Stomach (tissue), 19 donors: ENCODE measurements at places on chromosomes 5 and 9.
A peak's percentile ranks its signal among the peaks of the same experiment; 100 is the strongest.

DNA sequence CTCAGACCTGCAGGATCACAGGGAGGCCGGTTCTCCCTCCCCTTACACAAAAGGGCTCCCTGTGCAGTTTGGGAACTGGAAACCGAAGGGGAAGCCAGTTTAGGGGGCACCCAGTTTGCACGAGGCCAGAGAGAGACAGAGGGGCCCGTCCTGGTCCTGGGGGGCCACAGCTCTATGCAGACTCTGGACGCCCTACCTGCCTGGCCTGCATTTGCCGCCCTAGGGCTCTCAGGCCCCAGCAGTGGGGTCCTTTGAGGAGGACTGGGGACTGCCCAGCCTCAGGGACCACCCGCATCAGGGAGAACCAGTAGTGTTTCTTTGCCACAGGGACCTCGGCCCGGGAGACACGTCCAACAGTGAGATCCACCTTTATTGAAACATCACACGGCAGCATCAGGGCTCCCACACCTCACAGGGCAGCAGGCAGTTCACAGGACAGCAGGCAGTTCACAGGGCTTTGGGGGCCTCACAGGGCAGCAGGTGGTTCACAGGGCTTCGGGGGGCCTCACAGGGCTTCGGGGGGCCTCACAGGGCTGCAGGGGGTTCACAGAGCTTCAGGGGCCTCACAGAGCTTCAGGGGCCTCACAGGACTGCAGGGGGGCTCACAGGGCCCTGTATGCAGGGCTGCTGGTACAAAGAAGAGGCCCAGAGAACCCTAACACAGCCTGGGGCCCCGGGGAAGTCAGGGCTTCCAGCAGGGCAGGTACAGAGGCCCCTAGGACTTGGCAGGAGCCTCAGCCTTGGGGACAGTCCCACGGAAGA is 648 bp upstream of the NSMF start:
- DNase-seq = no peak

DNA sequence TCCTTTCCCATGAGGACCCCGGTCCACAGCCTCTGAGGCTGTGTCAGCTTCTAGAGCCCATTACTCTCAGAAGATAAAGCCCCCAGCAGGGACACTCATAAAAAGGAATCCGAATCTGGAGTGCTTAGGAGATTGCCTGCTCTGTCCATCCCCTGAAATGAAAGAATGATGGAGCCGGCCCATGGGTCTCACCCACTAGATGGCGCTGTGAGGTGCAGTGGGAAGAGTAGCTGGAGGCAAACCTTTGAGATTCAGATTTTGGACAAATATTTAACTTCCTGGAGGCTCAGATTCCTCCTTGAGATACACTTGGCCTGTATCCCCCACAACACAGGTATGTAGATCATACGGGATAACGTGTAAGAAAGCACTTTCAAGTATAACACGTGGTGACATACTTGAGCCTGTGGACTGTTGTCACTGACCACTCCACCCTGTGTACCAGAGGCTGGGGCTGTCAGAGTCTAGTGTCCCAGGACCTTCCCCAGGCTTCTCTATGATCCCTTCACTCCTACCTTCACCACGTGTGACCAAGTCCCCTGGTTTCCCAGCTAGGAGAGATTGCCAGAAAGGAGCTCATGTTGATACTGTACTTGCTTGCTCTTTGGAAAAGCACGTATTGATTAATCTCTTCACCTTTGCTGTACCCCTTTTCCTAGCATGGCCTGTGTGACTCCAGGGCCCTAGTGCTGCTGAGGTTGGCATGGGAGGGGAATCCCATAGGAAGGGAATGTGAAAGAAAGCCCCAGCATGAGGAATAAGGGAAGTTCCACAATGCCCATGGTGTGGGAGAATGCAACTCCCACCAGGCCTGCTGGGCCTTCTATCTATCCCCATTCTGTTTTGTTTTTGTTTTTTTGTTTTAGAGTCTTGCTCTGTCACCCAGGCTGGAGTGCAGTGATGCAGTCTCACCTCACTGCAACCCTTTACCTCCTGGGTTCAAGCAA is 32.1 kb downstream of the TRMO start:
- no peak for DNase-seq

- peak; percentile 5 for DNase-seq
Observed at GRCh38 chr5:12016159-12016746, 112.0 kb upstream of the CTNND2 start.

- DNase-seq = no peak
Observed at GRCh38 chr5:142811866-142812557, 41.8 kb downstream of the ARHGAP26 start.

GRCh38 chr9:114643001-114643400 is 14.6 kb downstream of the TEX53 start:
- no peak for DNase-seq

DNA sequence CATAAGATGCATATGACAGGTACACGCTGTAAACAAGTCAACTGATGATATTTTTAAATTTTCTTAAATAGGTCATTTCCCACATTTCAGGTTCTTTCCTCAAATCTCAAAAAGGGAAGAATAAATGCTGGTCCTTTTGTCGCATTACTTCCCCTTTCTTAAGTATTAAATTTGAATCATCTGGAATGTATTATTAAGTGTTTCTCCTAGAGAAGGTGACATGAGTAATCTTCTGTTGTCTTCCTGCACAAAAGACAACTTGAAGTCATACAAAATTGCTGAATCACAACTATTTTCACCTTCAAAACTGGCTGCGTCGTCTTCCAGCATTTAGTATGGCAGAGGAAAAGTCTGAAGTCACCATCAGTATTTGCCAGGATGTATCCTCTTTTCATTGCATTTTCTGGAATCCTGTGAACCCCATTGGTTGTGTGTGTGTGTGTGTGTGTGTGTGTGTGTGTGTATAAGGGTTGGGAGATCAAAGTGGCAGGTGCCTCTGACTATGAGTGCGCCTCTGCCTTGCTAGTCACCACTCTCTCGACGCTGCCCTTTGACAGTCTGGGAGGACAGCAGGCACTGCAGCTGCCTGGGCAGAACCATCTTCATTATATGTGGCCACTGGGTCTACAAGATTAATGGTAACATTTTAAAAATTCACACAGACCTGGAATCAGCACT is 86.9 kb downstream of the MVB12B start:
- DNase-seq = no peak

DNA sequence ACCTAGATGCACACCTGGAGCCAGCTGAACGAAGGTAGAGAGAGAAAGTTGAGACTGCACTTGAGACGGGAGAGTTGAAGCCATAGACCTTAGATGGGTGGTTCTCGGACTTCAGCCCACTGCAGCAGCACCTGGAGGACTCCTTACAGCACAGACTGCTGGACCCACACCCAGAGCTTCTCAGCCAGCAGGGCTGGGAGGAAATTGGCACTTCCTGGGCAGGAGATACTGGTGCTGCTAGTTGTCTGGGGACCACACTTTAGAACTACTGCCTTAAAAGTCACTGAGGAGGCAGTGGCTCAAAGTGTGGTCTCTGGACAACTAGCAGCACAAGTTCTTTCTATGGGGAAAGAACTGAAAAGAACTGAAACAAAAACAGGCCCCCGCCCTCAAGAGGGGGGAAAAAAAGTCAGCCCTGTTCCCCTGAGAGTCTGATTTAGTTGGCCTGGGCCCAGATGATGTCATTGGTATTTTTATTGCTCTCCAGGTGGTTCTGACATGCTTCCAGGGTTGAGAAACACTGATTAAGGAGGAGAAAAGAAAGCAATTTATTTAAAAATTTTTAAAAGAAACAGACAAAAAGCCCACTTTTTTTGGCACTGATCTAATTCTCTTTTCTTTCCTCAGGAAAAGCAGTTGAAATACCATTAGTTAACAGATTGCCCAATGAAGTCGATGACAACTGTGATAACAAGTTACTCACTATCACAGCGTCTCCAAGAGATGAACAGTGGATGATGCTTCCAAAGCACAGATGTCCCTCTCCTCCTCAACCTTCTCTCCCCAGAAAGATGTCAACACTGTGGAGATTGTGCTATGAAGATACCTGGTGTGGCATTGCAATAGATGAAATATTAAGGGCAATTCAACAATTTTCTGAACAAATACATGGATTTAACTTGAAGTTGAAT is 73.6 kb upstream of the ADAMTS16 start:
- no peak for DNase-seq

GRCh38 chr9:109193974-109194556 is 27.0 kb upstream of the FRRS1L start:
- DNase-seq = no peak

GRCh38 chr9:35746583-35746982 is 2.4 kb downstream of the GBA2 start:
- DNase-seq = no peak

- no peak for DNase-seq
Observed at GRCh38 chr9:18692268-18692667, 218.3 kb downstream of the ADAMTSL1 start.

DNA sequence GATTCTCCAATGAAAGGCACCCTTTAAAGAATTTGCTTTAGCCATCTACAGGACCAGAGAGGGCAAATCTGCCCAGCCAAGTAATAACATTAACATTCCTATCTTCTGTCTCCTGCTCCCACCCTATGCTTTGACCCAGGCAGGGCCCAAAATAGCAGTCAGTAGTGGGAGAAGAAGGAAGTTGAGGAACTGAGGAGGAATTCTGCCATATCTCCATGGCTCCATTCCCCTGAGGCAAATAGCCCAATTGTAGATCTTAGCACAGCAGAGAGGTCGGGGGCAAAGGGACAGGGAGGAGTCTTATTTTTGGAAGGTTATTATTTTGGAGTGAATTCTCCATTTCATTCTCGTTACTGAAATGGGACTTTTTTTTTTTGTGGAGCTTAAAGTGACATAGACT is 111.1 kb upstream of the IFNK start:
- DNase-seq = no peak

- DNase-seq = no peak
Observed at GRCh38 chr5:36877667-36878391, 1.3 kb downstream of the NIPBL start.

- no peak for DNase-seq
Observed at GRCh38 chr5:95460665-95461064, 69.5 kb downstream of the FAM81B start.

GRCh38 chr9:4603830-4604229 is 58.3 kb upstream of the PLPP6 start:
- DNase-seq = no peak

DNA sequence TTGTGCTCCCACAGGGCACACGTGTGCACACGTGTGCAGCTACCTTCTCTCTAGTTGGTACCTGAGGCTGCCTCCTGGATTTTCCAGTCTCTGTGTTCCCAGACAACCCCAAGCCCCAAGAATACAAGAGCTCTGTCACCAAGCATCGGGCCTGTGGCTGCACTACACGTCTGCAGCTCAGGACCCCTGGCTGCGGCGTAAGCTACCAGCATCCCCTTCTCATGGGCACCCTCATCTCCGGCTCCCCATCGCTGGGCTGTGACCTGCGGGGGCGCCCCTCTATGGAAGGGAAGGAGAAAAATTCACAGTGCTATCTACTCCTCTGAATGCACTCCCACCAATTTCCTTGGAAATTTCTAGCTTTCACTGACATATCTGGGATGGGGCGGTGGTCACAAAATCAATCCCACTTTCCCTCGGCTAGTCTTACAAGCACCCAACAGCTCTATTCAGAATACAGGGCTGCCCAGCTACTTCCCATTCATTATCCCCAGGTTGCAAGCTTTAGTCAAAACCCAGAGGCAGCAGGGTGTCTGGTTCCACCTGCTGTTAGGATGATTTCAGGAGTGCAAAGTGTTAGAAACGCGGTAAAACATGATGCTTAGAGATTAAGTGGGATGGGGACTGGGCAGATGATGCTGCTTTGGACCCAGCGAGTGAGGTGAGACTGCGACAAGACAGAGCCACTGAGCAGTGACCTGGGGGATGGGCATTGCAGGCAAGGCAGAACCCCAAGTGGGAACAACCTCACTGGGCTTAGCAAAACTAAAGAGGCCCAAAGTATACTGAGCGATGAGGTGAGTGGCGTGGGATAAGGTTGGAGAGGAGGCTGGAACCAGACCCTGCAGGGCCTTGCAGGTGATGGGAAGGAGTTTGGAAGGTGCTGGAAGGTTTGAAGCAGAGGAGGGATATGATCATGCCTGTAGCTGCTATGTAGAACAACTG is 121.7 kb downstream of the KCNIP1 start:
- no peak for DNase-seq

DNA sequence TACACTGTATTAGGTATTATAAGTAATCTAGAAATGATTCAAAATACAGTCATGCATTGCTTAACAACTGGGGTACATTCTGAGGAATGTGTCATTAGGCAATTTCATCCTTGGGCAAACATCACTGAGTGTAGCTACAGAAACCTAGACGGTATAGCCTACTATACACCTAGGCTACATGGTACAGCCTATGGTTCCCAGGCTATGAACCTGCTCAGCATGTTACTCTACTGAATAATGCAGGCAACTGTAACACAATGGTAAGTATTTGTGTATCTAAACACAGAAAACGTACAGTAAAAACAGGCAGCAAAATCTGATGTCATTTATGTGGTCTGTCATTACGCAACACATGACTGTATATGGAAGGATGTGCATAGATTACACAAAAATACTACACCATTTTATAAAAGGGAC is 96.8 kb downstream of the RAPGEF6 start:
- no peak for DNase-seq

DNA sequence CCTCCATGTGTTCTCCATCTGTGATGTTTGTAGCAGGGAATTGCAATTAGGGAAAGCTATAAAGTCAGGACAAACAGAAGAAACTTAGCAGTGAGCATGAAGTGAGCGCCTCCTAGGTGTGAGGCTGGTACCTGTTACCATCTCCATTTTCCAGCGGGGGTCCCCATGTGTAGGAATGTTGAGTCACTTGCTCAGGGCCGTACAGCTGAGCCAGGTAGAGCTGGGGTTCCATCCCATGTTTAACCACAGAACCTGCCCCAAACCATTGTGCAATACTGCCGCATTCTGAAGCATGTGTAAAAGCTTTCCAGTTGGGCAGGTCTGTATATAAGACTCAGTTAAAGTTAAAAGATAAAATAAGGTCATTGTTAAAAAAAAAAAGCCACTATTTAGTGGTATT is 62.7 kb downstream of the NDFIP1 start:
- DNase-seq = no peak

- no peak for DNase-seq
Observed at GRCh38 chr5:101306391-101307137, 403.5 kb upstream of the ST8SIA4 start.

- DNase-seq = no peak
Observed at GRCh38 chr9:36141288-36141687, 4.8 kb downstream of the GLIPR2 start.

- DNase-seq = no peak
Observed at GRCh38 chr5:36948650-36949049, 72.1 kb downstream of the NIPBL start.

DNA sequence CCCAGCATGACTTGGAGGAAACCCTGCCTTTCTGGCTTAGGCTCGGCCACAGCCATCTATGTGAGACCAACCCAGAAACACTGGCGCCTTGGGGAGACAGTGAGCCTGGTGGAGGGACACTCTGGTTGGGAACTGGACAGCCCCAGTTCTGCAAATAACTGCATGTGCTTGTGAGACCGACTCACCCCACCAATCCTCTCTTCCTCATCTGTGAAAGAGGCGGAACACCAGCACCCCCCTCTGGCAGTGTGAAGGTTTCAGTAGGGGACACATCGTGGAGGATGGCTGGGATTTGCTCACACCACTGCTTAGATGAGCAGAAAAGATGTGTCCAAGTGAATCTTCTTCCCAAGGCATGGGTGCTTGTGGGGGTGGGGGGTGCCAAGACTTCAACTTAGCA is 43.4 kb upstream of the N4BP3 start:
- peak; percentile 51 for DNase-seq
